NCI-H2107 (cell line): ENCODE measurements at places on chromosomes 7 and 10.

- no peak for DNase-seq
Observed at GRCh38 chr7:155365146-155365874, 67.6 kb downstream of the INSIG1 start.

DNA sequence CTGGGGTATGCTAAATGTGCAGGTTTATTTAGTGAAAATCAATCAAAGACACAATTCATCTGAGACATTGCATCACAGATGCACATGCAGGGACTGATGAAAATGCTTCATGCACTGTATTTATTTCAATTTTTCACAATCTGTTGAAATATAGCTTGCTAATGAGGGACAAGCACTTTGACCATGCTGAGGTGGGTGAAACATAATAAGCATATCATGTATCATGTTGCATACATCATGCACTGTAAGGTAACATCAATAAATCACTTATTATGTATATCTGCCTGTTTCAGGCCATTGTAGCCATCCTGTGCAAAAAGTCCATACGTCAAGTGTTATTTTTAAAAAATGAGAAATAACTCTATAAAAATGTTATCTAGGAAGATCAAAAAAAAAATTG is 426.9 kb upstream of the PCDH15 start:
- no peak for DNase-seq

DNA sequence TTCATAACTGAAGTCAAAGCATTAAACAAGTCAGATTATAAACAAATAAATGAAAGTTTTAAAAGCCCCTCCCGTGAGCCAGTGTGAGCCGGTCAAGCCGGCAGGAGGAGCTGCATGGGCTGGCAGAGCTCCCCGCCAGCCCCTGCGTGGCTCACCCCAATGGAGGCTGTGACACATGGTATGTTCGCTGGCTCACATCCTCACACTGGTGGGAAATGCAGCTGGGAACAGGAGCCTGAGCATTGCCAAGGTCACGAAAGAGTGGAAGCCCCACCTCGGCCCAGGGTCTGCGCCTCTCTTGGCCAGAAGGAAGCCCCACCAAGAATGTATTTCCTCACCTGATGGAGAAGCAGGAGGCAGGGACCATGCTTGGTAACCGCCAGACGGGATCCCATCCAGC is 261.7 kb upstream of the TCERG1L start:
- DNase-seq, result no peak

DNA sequence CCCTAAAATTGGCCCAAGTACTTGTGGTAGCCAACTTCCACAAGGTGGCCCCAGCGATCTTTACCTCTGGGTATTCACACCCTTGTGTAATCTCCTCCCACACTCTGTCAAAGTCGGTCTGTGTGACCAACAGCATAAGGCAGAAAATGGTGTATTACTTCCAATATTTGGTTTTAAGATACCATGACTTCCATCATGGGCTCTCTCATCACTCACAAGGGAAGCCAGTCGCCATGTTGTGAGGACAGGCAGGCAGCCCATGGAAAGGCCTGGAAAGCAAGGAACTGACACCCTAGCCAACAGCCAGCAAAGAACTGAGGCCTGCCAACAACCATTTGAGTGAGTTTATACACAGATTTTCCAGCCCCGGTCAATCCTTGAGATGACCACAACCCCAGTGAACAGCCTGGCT is 91.0 kb upstream of the KMT2E start:
- DNase-seq, result peak; percentile 86

DNA sequence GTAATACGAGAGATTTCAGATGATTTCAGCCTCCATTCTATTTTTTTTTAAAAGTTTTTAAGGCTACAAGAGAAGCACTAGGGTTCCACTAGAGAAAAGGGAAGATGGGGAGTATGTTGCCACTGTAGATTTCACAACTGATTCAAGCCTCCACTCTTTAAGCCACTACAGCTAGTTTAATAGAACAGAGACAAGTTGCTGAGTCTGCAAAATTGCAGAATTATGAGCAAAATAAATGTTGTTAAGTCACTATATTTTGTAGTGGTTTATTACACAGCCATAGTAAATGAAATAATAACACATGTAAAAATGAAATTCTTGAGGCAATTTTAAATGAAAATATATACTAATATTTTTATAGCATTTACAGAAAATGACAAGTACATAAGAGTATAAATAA is 96.0 kb upstream of the POT1 start:
- DNase-seq, result no peak

- no peak for DNase-seq
Observed at GRCh38 chr7:41882256-41882655, 179.4 kb upstream of the INHBA start.

GRCh38 chr10:97040248-97040584 is 145.5 kb downstream of the SLIT1 start:
- no peak for DNase-seq

DNA sequence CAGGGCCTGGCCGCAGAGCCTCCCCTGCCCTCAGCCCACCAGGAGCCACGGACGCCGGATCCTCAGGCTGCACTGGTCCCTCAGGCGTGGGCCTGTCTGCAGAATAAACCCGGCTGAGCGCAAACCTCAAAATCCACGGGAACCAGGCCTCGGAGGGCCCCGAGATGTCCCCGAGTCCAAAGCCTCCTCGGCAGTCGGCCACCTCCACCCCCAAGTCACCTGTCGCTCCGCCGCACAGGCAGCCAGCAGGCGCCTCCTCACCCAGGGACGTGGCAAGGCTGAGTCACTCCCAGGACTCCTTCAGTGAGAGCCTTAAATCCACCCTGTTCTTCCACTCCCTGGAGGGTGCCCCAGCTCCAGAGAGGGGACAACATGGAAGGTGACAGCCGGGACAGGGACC is 33.2 kb downstream of the STK32C start:
- DNase-seq, result no peak

- no peak for DNase-seq
Observed at GRCh38 chr7:121351682-121352081, 22.9 kb downstream of the WNT16 start.

DNA sequence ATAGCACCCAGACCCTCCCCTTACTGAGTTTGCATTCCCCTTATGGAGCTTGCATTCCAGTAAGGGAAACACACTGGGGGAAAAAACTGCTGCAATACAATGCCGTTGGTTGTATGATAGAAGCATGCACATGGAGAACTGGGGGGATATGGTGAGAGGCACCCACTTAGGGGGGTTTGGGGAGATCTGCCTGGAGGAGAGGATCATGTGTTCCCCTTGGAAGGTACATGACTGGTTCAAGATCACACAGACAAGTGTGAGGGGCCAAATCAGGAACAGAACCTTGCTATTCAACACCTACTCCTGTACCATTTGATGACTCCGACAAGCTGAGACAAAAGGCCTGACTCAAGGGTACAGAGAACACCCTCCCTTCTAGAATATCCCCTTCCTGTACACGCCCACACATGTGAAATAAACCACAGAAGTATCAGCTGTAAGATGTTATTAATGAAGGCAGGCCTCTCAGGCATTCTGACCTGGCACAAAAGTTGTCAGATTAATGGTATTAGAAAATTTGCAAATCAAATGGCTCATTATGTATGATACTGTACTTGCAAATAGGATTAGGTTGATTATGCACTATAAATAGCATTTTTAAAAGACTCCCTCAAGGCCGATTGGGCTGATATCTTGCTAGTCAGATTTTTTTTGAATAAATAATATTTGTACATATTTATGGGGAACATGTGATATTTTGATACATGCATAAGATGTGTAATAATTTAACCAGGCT is 122.2 kb downstream of the NPY start:
- no peak for DNase-seq
